ENCODE measurements at places on chromosomes 13 and 19.

- no peak for DNase-seq
Measured at GRCh38 chr13:79767126-79767525, 286.2 kb downstream of the NDFIP2 start.

- no peak for DNase-seq
Measured at GRCh38 chr19:12825254-12826131, 8.9 kb downstream of the RTBDN start.

- no peak for DNase-seq
Measured at GRCh38 chr13:27658546-27658945, 36.9 kb downstream of the POLR1D start.

DNA sequence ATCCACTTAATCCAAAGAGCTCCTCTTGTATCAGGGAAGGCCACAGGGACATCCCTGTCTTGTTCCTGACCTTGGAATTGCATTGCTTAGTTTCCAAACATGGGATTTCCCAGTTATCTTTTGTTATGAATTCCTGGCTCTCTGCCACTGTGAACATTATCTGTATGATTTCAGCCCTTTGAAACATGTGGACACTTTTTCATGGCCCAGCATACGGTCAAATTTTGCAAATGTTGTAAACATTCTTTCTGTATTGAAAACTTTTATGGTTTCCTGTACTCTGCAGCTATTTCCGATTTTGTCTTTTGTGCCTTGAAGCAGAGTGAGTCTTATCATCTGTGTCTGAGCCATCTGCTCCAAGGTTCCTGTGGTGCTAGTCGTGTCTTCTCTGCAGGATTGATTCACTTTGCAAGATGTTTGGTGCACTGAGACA lies 4.5 kb upstream of the CFAP97D2 start:
- no peak for DNase-seq

DNA sequence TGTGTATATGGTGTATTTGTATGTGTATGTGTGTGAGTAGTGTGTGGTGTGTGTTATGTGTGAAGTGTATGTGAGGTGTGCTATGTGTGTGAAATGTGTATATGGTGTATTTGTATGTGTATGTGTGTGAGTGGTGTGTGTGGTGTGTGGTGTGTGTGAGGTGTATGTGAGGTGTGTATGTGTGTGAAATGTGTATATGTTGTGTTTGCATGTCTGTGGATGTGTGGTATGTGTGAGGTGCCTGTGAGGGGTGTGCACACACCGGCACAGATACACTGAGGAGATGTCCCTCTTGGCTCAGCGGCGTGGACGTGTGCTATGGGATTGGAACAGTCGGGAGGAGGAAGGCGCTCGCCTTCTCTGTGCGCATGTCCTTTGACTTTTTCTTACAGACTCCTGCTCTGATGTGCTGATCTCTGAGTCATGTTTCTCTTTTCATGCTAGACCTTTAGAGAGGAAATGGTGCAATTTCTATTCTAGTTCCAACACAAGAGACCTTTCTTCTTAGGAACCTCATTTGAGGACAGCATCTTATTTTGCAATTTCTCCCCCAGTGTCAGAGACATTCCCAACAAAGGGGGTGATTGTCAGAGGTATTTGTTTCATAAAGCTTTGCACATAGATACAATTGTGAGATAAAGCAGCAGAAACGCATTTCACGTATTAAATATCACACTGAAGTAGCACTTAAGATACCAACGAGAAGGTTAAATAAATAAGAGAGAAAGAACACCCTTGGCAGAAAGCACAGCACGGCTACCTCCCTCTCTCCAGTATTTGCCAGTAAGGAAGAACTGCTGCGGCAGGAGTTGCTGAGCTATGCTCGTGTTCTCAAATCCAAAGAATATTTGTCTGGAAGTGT lies 11.3 kb upstream of the TNFRSF19 start:
- DNase-seq: no peak

GRCh38 chr19:8017808-8018207 lies 12.4 kb upstream of the ELAVL1 start:
- no peak for DNase-seq

DNA sequence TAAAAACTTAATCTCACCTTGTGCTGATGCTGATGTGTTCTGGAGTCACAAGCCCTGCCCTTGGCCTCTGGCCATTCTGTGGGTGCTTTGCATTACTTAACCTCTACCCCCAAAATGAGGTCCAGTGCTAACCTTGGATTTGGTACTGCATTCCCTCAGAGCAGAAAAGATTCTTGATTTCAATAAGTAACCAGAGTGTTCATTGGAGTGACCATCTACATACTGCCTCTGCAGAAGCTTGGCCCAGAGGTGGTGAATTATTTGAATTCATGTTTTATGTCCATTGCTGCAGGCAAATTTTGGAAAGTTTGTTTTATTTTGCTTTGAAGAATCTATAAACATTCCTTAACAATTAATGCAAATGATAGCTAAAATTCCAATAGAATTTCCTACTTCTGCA lies 7.6 kb upstream of the ENOX1 start:
- no peak for DNase-seq

GRCh38 chr13:93446238-93446637 lies 219.6 kb downstream of the GPC6 start:
- DNase-seq: no peak

All from activated T-helper 1 cell treated with anti-CD3 and anti-CD28 coated beads, Interleukin-2, amount 50 U/mL, for 16 hours (primary cell).